Mesothelial cell of epicardium (in vitro differentiated cells): ENCODE measurements at places on chromosomes 4 and X.

- no peak for DNase-seq
Observed at GRCh38 chr4:93303440-93303839, 525.1 kb upstream of the ATOH1 start.

DNA sequence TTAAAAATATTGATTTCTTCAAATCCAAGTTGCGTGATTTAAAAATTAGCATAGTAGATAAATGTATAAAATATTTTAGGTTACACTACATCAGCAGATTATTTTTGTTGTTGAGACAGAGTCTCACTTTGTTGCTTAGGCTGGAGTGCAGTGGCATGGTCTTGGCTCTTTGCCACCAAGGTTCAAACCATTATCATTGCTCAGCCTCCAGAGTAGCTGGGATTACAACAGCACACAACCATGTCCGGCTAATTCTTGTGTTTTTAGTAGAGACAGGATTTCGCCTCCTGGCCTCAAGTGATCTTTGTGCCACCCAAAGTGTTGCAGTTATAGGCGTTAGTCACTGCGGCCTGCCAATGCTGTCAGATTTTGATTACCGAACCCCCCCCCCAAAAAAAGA, 1390.5 kb upstream of the TENM3 start:
- no peak for DNase-seq

DNA sequence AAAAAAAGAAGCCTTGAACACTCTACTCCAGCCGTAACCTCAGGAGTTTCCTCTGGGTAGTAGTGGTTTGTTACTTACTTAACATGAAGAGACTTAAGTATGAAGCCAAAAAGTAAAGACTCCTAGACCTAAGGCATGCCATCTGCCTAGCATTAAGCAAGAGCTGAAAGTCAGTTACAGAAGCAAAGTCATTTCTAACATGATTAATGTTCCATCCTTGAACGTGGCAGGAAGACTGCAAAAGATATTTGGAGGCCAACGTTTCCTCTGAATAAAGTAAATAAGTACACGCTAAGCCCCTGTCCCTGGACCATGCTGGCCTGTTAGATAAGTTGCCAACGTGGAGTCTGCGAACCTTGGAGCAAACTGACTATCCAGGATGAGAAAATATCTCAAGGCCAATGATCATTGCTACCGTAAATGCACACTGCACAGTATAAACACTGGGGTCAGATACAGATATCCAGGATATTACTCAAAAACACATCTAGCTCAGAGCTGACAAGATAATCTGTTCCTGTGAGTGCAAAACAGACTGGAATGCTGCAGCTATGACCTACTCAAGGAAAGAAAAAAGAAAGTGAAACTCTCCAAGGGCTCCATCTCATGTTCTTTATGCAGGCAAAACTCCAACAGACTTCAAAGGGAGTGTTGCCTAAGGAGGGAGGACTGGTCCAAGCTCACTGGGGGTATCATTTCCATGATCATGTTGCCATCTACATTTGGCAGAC, 255.8 kb downstream of the COL25A1 start:
- no peak for DNase-seq

DNA sequence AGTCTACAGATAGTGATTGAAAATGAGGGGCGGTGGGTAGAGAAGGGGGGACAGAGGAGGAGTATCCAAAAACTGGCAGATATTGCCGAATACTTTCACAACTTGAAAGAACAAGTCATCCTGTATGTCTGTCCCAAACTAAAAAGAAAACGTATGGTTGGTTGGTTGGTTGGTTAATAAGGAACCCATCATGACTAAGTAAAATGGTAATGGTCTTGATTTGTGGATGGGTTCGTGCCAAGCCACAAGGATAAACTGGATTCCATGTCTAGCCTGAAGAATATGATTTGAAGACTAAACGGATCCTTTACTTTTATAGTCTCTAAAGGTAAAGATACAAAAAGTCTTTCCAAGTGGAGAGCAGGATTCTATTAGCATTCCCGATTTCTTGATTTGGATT, 208.4 kb downstream of the DCLK2 start:
- no peak for DNase-seq

DNA sequence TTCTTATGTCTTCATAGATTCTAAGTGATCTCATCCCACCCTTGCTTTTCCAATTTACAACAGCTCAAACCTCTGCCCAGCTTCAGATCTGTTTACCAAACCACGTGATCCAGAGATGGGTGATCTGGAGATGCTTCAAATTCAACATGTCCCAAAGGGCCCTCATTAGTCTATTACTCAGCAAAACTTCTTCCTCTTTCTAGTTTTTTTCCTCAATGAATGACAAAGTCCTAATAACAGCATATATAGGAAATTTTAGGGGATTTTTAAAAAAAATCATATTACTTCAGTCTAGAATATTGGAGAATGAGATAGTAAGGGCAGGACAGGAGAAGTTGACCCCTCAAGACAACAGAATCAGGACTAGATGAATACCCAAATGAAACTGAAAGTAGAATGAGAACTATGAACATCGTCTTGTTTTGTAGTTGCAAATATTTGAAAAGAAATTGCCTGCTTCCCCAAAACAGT, 127.1 kb downstream of the CFAP299 start:
- no peak for DNase-seq

DNA sequence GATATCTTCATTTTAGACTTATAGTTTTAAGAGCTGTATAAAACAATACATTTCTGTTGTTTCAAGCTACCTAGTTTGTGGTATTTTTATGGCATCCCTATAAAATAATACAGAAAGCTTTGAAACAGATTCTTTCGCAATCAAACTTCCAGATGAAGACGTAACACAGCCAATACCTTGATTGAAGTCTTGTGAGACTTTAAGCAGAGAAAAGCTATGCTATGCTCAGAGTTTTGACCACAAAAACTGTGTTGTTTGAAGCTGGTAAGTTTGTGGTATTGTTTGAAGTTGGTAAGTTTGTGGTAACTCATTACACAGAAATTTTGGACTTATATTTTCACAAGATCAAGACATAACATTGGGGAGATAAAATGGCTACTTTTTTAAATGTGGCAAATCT, 201.8 kb upstream of the UGT8 start:
- no peak for DNase-seq

DNA sequence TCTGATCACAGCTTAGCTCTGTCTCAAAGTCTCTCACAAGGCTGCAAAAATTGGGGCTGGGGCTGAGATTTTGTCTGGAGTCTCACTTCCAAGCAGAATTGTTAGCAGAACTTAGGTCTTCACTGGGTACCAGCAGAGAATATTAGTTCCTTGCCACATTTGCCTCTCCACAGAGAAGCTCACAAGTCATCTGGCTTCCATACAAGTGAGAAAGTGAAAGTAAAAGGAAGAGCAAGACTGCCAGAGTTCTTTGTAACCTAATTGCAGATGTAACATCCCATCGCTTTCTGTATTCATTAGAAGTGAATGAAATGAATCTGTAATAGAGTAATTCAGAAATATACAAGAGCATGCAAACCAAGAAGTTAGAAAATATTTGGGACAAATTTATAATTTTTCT, 624.1 kb upstream of the GNPDA2 start:
- no peak for DNase-seq

DNA sequence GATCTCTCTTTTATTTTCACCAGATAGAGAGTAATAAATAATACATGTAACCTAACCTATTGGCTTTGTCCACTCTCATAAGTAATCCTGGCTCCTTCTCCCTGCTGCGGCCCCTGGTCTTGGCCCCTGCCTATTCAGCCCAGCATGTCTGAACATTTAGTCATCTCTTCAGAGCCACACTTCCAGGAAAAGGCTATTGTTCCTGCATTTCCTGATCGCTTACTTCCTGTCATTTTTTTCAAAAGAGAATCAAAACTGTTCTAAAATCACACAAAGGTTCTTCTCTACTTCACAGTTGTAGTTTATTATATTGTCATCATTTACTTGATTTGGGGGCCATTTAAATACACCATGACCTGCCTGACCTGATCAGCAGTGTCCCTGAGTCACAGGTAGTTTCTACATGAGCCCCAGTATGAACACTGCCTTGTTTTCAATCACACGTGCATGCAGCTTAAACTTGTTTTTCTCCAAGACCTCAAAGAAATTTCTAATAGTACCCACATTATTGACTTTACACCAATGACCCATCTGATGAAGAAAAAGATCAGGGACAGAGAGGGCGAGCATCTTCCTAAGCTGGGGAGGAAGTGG, 47.4 kb upstream of the KDR start:
- no peak for DNase-seq
